ENCODE measurements at places on chromosomes 4 and X.

DNA sequence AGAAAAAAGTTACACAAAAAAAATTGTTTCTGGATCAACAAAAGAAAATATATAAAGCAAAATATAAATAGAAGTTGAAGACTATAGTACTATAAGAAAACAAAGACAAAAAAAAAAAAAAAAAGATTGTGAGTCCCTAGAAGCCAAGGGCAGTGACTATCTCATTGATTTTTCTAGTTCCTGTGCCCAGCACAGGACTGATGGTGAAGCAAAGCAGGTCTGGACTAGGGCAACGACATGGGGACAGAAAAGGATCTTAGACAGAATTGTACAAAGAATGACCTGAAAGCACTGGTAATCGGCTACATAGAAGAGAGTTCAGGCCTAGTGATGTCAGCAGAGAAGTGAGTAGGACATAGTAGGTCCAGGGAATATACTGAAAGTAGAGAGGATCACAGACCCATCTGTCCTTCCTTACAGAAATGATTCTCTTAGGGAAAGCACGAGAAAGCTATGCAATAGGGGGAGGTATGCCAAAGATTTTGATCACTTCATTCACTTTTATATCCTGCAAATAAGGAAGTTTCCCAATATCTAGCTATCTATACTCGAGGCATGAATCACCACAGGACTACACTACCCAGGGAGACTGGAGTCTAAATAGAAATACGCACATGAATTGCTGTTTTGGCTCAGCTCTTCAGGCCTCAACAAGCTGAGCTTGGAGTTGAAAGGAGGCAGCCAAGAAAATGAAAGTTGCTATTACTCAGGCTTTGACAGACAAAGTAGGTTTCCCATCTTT lies 230.9 kb upstream of the GPC4 start:
- DNase-seq = peak; percentile 46

DNA sequence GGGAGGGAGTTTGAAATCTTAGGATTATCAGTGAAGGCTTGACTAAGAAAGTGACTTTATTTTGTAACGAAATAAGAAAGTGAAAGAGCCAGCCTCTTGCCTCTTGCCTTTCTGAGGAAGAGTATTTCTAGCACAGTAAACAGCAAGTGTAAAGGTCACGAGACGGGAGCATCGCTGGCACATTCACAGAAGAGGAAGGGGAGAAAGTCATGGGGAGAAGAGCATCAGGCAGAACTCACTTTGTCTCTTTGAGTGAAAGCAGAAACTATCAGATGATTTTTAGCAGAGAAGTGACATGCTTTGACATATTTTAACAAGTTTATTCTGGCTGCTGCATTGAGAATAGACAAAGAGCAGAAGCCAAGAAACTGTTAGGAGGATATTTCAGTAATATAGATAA lies 313.8 kb downstream of the CAMK2D start:
- no peak for DNase-seq

GRCh38 chr4:3710451-3711182 lies 55.6 kb upstream of the ADRA2C start:
- no peak for DNase-seq

DNA sequence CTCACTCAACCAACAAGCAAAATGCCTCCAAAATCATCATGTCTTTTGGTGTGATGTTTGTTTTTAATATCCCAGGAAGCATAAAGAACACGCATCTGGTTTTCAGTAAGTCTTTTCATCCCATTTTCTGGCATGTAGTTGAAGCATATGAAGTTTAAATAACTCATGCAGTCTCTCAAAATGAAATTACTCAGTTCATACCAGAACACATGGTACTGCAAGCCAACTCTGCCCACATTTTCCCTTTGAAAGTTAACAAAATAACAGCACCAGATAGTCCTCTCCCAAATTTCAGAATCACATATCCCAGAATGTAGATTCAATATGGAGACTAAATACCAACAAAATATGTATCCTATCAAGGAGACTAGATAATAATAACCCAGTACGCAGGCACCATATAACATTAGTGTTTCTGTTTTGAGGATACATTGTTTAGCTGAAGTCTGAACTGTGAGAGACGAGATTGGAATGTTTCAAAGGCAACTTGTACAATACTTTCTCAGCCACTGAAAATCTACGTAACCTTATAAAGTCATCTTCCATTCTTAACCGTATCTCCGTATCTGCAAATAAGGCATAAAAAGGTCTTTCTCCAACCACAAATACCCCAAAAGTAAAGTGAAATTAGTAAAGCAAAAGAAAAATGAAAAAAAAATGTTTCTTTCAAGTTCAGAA lies 23.1 kb downstream of the CORIN start:
- no peak for DNase-seq

DNA sequence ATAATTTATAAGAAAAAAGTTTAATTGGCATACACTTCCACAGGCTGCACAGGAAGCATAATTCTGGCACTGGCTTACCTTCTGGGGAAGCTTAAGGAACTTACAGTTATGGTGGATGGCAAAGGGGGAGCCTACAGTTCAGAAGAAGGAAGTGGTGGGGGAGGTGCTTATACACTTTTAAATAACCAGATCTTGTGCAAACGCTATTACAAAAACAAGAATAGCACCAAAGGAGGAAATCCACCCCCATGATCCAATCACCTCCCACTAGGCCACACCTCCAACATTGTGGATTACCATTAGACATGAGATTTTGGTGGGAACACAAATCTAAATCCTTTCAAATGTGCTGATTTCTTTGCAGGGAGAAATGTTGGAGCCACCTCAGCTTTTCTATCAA lies 287.7 kb downstream of the CPXCR1 start:
- DNase-seq = no peak

Data from AG08396 (cell line).